ENCODE measurements at places on chromosomes 7 and 10. TPM values are rescaled to one million over a fixed set of nuclear protein-coding genes. Genes with fewer than 3 reads are reported as not detected.

DNA sequence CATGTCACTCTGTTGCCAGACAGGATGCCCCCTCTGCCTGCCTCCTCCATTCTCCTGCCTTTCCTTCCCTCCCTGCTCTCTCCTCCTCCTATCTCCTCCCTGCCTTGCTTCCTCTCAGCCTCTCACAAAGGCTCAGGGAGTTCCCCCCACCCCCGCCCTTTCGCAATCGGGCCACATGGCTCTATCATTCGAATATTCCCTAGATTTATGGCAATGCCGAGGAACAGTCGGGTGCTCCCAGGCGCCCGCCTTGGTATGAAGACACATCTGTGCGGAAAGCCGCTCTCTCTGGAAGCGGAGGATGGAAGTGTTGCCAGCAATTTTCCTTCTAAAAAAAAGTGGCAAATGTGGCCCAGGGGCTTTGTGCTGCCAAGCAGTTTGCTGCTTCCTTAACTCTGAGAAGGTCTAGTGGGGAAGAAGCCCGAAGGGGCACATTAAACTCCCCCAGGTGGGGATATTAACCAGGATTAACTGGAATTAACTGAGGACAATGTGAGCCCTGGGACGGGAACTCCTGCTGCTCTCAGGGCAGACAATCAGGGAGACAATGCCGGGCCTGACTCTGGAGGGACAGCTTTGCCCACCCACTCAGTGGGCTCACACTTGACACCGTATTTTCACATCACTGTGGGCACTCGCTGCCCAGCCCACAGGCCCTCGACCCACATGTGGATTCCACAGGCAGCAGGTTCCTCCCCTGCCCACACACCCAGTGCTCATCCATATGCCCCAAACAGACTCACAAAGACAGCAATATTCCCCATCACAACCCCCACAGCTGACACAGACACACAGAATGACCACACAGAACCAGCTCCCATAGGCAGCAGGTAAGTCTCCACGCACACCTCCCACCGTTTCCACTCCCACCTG is 88.4 kb upstream of the SMNDC1 start:
- no peak for DNase-seq
- peaks cover 22% of the 10 kb centered on the region for H3K4me1 ChIP-seq
- peaks cover 2% of the 10 kb centered on the region for H3K27me3 ChIP-seq
- H3K27ac ChIP-seq: no peak overlapping the region
- no peaks in the 10 kb centered on the region for H3K36me3 ChIP-seq
- H3K4me3 ChIP-seq: no peak overlapping the region

DNA sequence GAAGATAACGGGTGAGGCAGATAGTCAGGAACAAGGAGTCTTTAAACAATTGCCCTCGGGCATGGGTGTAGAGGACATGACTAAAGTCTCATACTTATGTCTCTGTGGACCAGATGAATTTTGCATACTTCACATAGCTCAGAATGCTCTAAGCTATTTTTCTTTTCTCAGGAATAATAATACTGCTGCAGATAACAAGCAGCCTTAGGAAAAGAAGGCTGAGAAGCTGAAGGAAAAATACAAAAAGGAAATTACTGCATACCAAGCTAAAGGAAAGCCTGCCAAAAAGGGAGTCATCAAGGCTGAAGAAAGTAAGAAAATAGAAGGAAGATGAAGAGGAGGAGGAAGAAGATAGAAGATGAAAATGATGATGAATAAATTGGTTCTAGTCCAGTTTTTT is 13.4 kb upstream of the ERCC6 start:
- DNase-seq: no peak
- no peak overlapping the region for H3K4me3 ChIP-seq
- H3K36me3 ChIP-seq: no peaks in the 10 kb centered on the region
- H3K4me1 ChIP-seq: no peaks in the 10 kb centered on the region
- H3K27me3 ChIP-seq: peaks cover 7% of the 10 kb centered on the region

GRCh38 chr10:269440-270074 is 134.3 kb downstream of the ZMYND11 start:
- no peaks in the 10 kb centered on the region for H3K36me3 ChIP-seq
- DNase-seq: no peak
- no peaks in the 10 kb centered on the region for H3K4me1 ChIP-seq
- no peak overlapping the region for H3K27ac ChIP-seq

DNA sequence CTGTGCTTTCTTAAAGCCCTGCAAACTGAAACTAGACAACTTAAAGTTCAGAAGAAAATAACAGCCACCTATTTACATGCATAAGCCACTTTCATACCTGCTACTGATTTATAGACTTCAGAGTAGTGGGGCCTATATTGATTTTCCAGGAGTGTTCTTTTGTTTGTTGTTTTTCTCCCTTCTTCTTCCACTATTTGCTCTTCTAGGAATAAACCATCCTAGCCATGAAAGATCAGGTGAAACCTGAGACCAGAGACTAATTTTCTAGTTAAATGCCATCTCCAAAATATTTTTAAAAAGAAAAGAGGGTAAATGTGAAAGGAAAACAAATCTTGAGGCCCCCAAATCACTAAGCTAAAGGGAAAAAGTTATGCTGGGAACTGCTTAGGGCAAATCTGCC is 72.4 kb upstream of the C1GALT1 start:
- DNase-seq: no peak
- no peak overlapping the region for H3K27ac ChIP-seq

- peak overlapping the region; percentile 86 for H3K27ac ChIP-seq
- H3K36me3 ChIP-seq: peaks cover 8% of the 10 kb centered on the region
- H3K27me3 ChIP-seq: peaks cover 10% of the 10 kb centered on the region
- no peak overlapping the region for H3K4me3 ChIP-seq
These were observed 4.6 kb upstream of the ANKRD26 start for GRCh38 chr10:27104919-27105318.

DNA sequence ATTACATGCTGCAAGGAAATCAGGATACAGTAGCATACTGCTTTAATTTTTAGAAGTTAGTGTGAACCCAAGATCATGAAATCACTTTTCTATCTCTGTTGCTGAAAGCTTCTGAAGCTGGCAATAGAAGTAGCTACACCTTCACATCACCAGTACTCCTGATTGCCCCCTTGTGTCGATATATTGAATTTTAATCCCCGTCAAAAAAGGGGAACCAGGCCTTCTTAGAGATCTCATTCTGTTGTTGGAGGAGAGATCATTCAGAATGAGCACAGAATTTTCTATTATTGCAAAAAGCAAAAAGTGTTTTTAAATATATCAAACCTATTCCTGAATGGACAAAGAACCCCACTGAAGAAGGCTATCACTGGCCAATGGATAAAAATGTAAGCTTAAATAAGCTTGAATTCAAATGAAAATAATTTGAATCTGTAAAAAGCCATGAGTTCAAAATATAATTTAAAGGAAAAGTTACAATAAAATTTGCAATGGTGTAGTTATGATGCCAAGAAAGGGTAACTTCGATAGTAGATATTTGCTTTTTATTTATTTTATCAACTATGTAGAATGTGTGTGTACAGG is 39.7 kb upstream of the TEX47 start:
- no peak overlapping the region for H3K4me3 ChIP-seq
- H3K4me1 ChIP-seq: no peaks in the 10 kb centered on the region
- DNase-seq: no peak
- H3K27me3 ChIP-seq: no peaks in the 10 kb centered on the region
- H3K27ac ChIP-seq: no peak overlapping the region

GRCh38 chr7:1197997-1198625 is 34.6 kb upstream of the UNCX start:
- H3K4me3 ChIP-seq: no peak overlapping the region
- no peak overlapping the region for H3K27ac ChIP-seq
- no peaks in the 10 kb centered on the region for H3K36me3 ChIP-seq
- no peak for DNase-seq
- no peaks in the 10 kb centered on the region for H3K4me1 ChIP-seq
- no peaks in the 10 kb centered on the region for H3K27me3 ChIP-seq

GRCh38 chr10:81866753-81867152 is 8.2 kb upstream of the NRG3 start:
- H3K27ac ChIP-seq: no peak overlapping the region
- peaks cover 3% of the 10 kb centered on the region for H3K36me3 ChIP-seq
- H3K27me3 ChIP-seq: peaks cover 3% of the 10 kb centered on the region
- DNase-seq: no peak

DNA sequence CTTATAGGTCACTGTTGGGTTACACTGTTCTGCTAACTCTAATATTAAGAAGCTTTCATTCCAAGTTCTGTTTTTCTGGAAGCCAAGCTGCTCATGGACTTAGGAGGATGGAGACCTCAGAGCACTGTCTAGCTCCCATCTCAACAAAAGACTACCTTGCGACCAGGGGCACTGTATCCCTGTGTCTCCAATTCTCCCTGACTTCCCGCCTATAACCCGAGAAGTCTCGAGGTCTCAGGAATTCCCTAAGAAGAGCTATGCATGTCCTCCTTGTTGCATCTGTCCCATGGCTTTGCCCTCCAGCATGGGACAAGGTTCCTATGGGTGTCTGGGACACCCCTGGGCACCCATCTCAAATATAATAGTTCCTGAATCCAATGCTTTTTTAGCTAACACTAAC is 31.2 kb downstream of the BTBD16 start:
- H3K36me3 ChIP-seq: no peaks in the 10 kb centered on the region

Gene HOXA7
- polyA plus RNA-seq: 1.0 TPM

Gene CDC14C
- not detected for polyA plus RNA-seq

Gene CACNB2
- 0.21 TPM for polyA plus RNA-seq

Gene OPN4
- polyA plus RNA-seq: not detected

Gene ADCY1
- not detected for polyA plus RNA-seq

Gene ACSM6
- polyA plus RNA-seq: not detected

All from immature natural killer cell (primary cell).